ENCODE measurements at places on chromosomes 7 and 10. TPM values are rescaled to one million over a fixed set of nuclear protein-coding genes. Genes with fewer than 3 reads are reported as not detected.

Gene DNAJC9
- 50.8 TPM for total RNA-seq

Gene CCDC3
- 0.95 TPM for total RNA-seq

Gene RSPH10B2
- 0.28 TPM for total RNA-seq

Gene IRF5
- 12.8 TPM for total RNA-seq
